ENCODE measurements at places on chromosomes 7 and 10.
A peak's percentile ranks its signal among the peaks of the same experiment; 100 is the strongest.

DNA sequence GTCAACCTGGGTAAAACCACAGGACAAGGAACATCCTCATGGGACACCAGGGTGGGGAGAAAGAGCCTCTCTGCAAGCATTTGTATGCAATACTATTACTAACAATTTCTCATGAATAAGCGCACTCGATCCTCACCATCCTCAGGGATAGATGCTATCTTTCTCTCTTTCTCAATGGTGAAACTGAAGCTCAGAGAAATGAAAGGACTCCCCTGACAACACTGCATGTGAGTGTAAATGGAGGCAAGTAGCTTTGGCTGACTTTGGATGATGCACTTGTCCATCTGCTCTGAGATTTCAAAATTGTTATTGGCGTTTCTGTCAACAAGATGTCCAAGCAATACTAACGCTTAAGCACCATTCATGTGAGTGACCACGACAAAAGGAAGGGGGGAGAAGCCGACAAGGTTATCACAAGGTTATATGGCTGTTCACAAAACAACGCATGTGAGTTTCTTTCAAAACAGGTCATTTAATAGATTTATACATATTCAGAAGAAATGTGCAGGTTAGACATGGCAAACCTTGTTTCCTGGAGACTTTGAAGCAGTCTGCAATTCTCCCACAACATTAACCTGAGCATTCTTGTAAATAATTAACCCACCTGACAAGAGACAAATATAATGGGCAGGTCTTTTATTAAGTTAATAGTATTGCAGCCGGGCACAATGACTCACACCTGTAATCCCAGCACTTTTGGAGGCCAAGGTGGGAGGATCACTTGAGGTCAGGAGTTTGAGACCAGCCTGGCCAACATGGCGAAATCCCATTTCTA lies 54.0 kb downstream of the IFIT5 start:
- no peak for DNase-seq

DNA sequence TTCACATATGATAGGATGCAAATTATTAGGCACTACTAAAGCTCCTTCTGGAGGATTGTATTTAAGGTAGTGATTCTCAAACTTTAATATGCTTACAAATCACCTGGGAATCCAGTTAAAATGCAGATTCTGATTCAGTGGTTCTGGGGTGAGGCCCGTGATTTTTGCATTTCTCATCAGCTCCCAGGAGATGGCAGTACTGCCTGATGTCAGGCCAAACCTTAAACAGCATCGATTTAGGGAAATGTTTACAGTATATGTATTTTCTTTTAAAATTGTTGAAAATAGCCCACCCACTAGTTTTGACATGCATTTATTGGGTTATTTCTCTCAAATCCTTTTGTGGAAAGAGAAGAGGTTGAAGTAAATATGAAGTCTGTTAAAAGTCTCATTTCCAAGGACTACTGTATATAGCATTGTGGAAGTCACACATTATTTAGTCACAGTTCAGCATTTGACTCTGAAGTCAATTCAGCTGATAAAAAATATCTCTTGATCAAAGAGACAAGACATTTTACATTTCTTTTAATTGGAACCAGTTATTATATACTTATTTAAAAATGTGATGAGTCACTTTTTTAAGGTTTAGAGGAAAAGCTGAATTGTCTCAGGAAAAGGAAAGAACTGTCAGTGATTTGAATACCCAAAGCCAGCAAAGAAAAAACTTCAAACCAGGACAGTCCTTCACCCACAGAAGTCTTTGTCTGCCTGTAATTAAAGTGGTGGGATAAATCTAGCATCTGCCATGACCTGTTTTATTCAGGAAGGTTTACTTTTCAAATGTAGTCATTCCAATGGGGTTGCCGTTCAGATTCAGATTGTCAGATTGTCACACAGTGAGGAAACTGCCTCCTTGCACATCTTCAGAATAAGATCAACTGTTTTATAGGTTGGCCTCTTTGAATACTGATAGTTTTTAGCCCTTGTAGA lies 21.1 kb upstream of the HBP1 start:
- no peak for DNase-seq

GRCh38 chr10:87973635-87974034 lies 110.2 kb downstream of the PTEN start:
- DNase-seq: no peak

GRCh38 chr7:130939321-130940095 lies 205.5 kb upstream of the KLF14 start:
- DNase-seq: no peak

DNA sequence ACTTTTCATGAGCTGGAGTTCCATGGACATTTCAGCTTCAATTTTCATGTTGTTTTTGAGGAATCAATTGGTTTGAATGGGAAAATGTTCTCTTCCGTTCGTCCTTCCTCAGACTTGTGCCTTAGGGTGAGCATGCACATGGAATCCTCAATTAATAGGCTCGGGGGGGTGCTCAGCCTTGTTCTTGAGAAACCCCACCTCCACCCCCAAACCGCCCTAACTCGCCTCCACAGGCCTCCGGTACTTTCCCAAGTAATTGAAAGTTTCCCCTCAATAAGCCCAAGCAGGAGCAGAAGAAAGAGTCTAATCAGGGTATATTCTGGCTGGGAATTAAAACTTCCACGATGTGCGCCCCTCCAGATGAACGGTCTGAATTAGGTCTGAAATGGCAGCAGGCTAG lies 945.2 kb downstream of the GRID1 start:
- DNase-seq: no peak

GRCh38 chr7:77242554-77242953 lies 42.9 kb upstream of the FGL2 start:
- no peak for DNase-seq

DNA sequence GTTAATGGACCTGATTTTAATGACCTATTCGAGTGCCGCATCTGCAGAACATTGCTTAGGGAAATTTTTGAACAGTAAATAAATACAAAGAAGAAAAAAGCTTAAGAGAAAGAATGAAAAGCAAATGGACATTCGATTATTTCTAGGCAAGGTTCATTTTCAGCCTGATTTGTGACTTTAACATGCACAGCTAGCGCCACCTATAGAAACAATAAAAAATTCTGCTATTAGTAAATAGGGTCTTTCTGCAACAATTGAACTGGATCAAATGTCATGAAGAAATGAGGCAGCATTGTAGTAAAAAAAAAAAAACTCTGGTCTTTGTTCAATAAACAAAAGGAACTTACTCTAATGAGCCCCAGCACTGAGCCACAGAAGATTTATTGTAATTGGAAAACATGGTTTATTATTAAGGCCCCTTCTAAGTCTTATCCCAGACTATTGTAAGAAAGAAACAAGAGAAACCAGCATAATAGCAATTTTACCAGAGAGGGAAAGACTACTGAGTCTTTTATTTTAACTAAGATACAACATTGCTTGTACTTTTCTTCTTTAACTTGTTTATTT lies 41.4 kb upstream of the GHITM start:
- no peak for DNase-seq

DNA sequence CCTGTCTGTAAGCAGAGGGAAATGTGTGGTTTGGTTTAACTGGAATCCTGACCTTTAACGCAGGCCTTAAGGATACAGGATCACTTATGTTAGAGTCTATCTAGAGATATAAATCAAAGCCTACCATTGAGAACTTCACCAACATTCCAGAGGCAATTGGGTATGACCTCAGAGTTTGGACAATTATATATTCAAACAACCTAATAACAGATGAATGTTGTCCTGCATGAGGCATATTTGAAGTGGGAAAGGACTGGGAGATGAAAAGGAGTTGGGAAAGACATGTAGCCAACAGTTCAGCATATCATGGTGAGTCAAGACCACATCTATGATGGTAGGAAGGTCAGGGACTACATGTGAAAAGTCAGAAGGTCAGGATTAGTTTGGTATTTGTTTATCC lies 274.2 kb downstream of the DOCK4 start:
- DNase-seq: no peak

DNA sequence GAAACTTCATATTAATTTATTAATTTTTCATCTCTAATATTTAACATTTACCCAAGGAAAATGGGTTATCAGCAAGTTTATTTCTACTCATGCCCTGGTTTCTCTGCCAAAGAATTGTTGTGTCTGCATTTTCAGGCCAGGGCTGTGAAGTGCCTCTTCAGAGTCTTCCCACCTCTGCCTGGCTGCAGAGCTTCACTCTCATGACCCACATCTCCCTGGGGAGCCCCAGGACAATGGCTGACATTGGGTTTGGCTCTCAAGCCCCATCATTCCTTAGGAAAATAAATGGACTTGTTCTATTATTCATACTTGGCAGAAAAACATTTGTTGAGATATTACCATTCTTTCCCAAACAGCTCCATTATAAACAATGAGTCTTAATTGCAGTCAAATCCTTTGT lies 30.3 kb downstream of the CACNA2D1 start:
- DNase-seq: no peak

DNA sequence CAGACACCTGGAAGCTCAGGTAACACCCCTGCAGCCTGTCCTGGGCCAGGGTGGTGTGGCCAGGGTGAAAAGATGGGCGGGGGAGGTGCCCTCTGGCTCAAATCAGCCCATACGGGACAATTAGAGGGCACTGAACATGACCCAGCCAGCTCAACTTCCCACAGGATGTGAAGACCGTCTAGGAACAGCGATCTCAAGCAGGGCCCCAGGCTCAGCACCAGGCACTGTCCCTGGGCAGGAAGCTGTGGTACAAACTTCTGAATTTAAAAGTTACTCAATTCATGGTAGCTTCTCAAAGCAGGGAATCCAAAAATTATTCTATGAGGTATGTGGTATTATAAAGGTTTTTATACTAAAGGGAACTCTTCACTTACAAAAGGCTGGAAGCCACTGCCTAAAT lies 5.1 kb upstream of the GRB10 start:
- DNase-seq: no peak

GRCh38 chr7:85770332-85770731 lies 583.5 kb upstream of the SEMA3D start:
- no peak for DNase-seq

DNA sequence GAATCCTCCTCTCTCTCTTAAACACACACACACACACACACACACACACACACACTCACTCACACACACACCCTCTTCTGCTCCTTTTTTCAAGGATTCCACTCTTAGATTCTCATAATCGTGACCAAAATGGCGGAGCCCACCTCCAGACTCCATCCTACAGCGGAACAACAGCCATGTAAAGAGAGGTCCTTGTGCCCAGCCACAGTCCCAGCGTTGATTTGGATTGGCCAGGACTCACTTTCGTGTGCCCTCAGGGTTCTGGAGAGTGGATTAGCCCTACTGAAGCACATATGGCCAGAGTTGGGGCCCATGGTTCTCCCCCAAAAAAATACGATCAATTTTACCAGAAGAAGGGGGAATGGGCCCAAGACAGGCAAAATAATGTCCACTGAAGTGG lies 90.2 kb upstream of the SMNDC1 start:
- no peak for DNase-seq

GRCh38 chr10:43304687-43305333 lies 37.9 kb upstream of the RASGEF1A start:
- no peak for DNase-seq

DNA sequence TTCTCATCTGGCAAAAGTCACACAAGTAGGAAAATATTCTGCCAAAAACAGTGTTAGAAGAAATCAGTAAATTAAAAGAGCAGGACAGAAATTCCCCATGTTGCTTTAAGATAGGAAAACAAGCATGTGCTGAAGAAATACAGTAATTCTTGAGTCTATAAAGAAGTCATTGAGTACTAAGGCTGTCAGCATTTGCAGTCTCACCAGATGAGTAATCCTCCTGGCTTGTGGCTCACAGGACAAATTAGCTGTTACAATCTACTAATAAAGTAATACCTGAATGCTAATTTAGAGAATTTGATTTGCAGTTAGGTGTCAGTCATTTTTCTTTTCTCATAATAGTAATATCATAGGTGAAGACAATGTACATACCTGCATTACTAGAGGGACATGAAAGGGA lies 1158.9 kb upstream of the CELF2 start:
- no peak for DNase-seq

- no peak for DNase-seq
Measured at GRCh38 chr10:124566222-124566888, 104.7 kb downstream of the LHPP start.

- DNase-seq: no peak
Measured at GRCh38 chr10:42475168-42476098, 162.9 kb downstream of the ZNF33B start.

- DNase-seq: no peak
Measured at GRCh38 chr10:18659819-18660535, 746 bp downstream of the ARL5B start.

DNA sequence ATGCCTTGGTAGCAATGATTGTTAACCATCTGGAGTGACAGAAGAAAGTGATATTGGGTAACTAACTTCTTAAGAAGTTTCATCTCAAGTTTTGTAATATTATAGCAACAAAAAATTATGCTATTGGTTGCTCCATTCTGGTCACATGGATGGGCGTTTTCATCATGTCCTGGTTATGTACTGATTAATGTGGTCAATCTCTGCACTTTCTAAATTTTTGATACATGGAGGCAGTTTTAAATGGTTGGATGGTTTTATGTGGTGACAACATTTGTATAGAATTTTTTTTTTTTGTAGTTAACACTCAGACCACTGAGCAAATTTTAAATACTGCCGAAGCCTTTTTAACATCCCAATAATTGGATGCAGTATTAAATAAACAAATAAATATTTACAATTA lies 55.2 kb upstream of the CCAR1 start:
- no peak for DNase-seq

GRCh38 chr7:69526570-69526969 lies 71.7 kb upstream of the AUTS2 start:
- DNase-seq: no peak

DNA sequence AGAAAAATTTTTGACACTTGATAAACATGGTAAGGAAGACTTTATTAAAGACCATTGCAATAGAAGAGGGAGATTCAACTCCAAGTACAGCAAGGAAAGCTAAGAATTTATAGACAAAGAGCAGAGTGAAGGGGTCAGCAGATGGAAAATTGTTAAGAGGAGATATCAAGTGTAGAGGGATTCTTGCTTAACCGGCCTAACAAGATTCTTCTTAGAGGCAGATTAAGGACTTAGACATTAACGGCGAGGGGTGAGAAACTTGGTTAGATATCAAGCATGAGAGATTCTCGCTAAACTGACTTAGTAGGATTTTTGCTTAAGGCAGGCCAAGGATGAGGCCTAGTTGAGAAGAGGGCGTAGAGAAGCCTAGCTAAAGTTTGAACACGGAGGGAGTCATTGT lies 76.0 kb downstream of the ITGB1 start:
- DNase-seq: no peak

GRCh38 chr7:155206318-155207020 lies 91.2 kb upstream of the INSIG1 start:
- DNase-seq: peak; percentile 47

Data from esophagus squamous epithelium (tissue), 5 donors.